Right atrium auricular region (tissue), 2 donors: ENCODE measurements at places on chromosomes 13 and 19. TPM values are rescaled to one million over a fixed set of nuclear protein-coding genes. Genes with fewer than 3 reads are reported as not detected.

DNA sequence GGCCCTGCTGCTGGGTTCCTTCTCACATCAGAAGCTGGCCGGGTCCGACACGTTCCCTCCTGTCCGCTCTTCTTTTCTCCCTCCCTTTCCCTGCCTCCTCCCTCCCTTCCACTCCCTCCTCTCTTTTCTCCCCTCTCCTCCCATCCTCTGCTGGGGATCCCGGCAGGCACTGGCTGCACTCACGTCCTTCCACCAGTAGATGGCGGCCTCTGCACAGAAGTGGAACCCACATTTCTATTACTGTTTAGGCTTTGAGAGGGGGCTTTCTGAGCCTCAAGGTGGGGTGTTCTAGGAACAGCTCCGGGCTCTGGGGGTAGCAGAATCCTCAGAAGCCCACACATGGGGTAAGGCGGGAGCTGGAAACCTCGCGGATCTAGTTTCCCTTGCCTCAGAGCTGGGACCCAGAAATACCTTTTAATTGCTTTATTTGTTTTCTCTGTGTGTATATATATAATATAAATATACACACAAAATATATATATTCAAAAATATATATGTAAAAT is 294.2 kb downstream of the ZNF536 start:
- H3K4me1 ChIP-seq, result no peaks in the 10 kb centered on the region
- H3K4me3 ChIP-seq, result no peak overlapping the region
- H3K36me3 ChIP-seq, result no peaks in the 10 kb centered on the region
- no peaks in the 10 kb centered on the region for H3K27me3 ChIP-seq
- DNase-seq, result no peak
- H3K27ac ChIP-seq, result no peak overlapping the region

DNA sequence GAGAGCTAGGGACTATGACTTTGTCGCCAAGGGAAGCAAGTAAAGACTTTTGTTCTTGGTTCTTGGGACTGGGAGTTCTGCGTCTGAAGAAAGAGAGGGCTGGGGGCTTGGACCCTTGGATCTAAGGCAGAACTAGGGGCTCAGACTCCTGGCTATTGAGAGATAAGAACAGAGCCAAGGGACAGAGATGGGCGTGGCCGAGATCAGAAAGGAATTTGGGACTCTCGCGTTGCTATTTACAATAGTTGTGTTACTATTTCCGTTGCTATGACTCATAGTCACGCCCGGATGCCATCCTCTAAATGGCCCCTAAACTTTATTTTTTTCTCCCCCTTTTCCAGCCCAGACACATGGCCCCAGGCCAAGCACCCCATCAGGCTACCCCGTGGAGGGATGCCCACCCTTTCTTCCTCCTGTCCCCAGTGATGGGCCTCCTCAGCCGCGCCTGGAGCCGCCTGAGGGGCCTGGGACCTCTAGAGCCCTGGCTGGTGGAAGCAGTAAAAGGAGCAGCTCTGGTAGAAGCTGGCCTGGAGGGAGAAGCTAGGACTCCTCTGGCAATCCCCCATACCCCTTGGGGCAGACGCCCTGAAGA is 759 bp downstream of the PPP1R15A start:
- peak overlapping the region; percentile 88 for H3K4me3 ChIP-seq
- H3K4me1 ChIP-seq, result peaks cover 55% of the 10 kb centered on the region
- peaks cover 49% of the 10 kb centered on the region for H3K36me3 ChIP-seq
- peak overlapping the region; percentile 100 for H3K27ac ChIP-seq
- H3K27me3 ChIP-seq, result no peaks in the 10 kb centered on the region

- H3K27ac ChIP-seq, result peak overlapping the region; percentile 83
- H3K36me3 ChIP-seq, result peaks cover 4% of the 10 kb centered on the region
- no peaks in the 10 kb centered on the region for H3K27me3 ChIP-seq
Measured at GRCh38 chr19:10724573-10725071, 6.7 kb downstream of the DNM2 start.

- no peaks in the 10 kb centered on the region for H3K4me1 ChIP-seq
- no peak for DNase-seq
- H3K27ac ChIP-seq, result no peak overlapping the region
- no peak overlapping the region for H3K4me3 ChIP-seq
Measured at GRCh38 chr19:15390814-15391213, 11.2 kb upstream of the AKAP8 start.

OVOL3 gene
- total RNA-seq, result not detected

DNA sequence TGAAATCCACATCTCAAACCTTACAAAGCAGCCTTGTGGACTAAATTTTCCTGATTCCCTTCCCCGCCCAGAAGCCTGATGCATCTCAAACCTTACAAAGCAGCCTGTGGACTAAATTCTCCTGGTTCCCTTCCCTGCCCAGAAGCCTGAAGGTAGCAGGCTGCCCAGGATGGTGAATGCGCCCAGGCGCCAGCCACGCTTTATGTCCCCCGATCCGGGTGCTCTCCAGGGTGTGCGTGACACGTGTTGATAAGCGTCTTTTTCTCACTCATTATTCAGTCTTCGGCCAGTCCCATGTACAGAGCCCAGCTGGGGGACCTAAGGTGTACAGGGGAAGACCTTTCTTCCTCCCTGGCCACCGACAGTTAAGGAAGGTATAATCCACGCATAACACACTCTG is 31.8 kb downstream of the LAMP1 start:
- H3K4me3 ChIP-seq, result no peak overlapping the region
- DNase-seq, result no peak
- H3K27ac ChIP-seq, result no peak overlapping the region
- H3K27me3 ChIP-seq, result no peaks in the 10 kb centered on the region
- H3K36me3 ChIP-seq, result peaks cover 3% of the 10 kb centered on the region

FFAR2 gene
- 0.20 TPM for total RNA-seq

ZNF837 gene
- total RNA-seq, result 0.70 TPM

CD209 gene
- total RNA-seq, result 4.3 TPM

- DNase-seq, result no peak
- no peaks in the 10 kb centered on the region for H3K4me1 ChIP-seq
- peak overlapping the region; percentile 62 for H3K27ac ChIP-seq
- no peaks in the 10 kb centered on the region for H3K36me3 ChIP-seq
- no peak overlapping the region for H3K4me3 ChIP-seq
Measured at GRCh38 chr19:15296353-15296752, 36.0 kb downstream of the BRD4 start.

GIPR gene
- 3.1 TPM for total RNA-seq

DNA sequence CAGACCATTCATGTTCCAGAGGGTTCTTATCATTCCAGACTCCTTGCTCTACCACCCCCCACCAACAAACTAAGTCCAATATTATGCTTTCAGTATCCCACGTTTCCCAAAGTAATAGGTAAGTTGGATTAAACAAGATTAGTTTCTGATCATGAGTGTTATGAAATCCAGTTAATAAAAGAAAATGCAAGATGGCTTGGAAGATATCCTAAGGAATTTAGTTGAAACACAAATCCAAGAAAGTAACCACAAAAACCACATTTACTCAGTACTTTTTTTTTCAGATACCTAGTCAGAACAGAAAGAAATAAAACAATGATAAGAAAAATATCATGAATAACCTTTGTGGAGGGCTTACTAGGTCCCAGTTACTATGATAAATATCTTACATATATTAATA is 119.4 kb upstream of the MIR17HG start:
- no peaks in the 10 kb centered on the region for H3K36me3 ChIP-seq
- H3K4me3 ChIP-seq, result no peak overlapping the region
- no peaks in the 10 kb centered on the region for H3K4me1 ChIP-seq
- no peaks in the 10 kb centered on the region for H3K27me3 ChIP-seq
- DNase-seq, result no peak

- DNase-seq, result no peak
- no peak overlapping the region for H3K27ac ChIP-seq
- H3K27me3 ChIP-seq, result no peaks in the 10 kb centered on the region
- H3K36me3 ChIP-seq, result peaks cover 56% of the 10 kb centered on the region
Measured at GRCh38 chr19:34224996-34225658, 29.2 kb upstream of the GARRE1 start.

SLC17A7 gene
- total RNA-seq, result 0.59 TPM

DNA sequence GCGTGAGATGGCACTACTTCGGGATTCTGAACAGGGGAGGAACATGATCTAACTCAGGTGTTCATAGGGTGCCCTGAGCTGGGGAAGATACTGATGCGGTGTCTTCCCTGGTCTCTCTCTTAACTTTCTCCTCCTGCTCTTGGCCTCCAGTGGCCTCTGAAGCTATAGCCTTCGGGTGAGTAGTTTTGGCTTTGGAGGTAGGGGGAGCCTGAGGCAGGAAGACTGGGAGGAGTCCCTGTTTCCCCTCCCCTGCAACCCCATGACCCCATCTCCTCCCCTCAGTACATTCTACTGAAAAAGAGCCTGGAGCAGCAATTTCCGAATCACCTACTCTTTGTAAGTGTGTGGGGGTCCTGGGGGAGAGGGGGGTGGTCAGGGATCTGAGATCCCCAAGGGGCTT is 3.5 kb downstream of the SELENOV start:
- H3K27ac ChIP-seq, result no peak overlapping the region
- H3K27me3 ChIP-seq, result peaks cover 26% of the 10 kb centered on the region
- no peaks in the 10 kb centered on the region for H3K36me3 ChIP-seq
- no peaks in the 10 kb centered on the region for H3K4me1 ChIP-seq
- no peak overlapping the region for H3K4me3 ChIP-seq
